ENCODE measurements at places on chromosomes 11 and 22.

- DNase-seq, result no peak
These were observed 10.6 kb upstream of the MYO7A start for GRCh38 chr11:77117492-77117891.

GRCh38 chr22:29205594-29206371 lies at the start of gene EMID1:
Gene EMID1, plus strand, starts transcription at chr22:29205896. Its CDS starts 143 bp downstream, at chr22:29206039.
- no peak for DNase-seq

- DNase-seq, result no peak
These were observed 34.7 kb upstream of the WNT7B start for GRCh38 chr22:46011627-46012181.

- no peak for DNase-seq
These were observed 43.6 kb downstream of the TEAD1 start for GRCh38 chr11:12717851-12718291.

DNA sequence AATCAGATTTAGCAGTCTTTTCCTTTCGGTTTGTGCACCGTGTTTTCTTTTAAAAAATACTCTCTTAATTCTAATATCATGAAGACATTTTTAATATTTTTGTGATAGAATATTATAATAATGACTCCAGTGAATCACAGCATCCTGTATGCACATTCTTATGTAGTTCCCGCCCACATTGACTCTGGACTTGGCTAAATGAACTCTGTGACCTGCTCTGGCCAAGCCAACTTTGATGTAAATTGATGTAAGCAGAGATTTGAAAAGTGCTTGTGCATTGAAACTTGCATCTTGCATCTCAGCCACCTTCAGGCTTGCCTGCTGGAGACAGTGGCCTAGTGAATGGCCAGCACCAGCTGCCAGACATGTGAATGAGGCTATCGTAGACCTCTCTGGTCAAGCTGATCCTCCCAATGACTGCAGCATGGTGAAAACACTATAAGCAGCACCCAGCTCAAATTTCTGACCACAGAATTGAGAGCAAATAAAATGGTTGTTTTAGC lies 29.2 kb upstream of the PGM2L1 start:
- DNase-seq, result no peak

DNA sequence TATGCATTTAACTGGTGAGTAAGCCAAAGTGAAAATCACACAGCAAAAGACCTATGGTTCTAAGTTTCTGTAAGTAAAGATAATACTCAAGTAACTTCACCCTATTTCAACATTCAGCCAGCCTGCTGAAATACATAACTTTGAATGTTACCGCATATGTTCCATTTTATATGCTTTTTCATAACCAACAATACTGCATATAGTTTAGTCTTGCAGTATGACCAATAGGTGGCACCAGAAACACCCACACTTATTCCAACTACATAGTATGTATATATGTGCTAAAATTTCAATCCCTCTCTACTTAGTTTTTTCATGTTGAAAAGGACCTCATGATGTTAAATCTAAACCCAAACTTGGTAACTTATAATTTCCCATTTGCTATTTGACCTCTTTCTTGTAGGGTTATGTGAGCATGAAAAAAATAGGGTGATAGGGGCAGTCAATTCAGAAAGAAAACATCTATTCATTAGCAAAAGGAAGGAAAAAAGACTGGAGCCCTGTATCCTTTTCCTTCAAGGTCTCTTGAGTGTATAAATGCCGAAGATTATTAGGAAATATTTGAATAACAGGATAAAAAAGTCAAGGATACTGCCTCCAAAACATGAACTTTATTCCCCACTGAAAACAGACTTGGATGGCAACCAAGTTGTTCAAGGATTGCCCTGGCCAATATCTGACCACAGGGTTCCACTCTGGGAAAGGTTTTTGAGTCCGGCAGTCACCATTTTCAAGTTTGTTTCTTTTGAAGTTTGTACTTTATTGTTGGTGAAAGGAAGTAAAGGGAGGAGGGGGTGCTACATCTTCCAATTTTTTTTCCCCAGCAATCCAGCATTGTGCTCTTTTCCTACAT lies 23.8 kb upstream of the FZD4 start:
- DNase-seq, result no peak

- no peak for DNase-seq
These were observed 104.0 kb downstream of the APOL5 start for GRCh38 chr22:35821654-35822053.

DNA sequence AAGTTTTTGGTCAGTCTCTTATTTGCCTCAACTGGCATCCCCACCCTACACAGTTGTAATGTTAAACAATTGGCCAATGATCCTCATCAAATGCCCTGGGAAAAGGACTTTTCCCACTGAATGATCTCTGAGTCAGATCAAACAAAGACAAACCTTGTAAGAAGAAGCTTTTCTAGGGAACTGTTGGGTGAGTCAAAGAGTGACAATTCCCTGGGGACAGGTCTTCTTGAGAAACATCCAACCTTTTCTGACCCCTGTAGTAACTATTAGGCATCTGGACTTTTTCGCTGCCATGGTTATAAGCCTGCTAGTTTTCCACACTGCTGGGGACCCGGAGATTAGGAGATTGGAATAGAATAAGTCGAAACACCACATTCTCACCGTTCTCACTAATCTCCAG lies 789.8 kb upstream of the API5 start:
- no peak for DNase-seq

DNA sequence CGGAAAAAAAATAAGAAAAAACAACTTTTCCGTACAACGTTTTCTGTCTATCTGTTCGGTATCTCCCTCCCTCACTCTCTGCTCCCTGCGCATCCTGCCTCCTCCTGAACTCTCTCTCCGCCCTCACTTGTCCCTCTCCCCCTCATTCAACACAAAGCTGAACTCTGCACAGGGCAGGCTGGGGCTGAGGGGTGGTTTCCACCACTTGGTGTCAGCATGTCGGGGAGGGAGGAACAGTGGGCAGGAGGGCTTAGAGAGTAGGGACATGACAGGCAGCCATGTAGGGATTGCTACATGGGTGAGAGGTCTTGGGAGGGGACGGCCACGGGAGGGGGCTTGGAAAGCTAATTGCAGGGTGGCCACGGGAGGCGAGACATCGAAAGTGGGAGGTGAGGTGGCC lies 17.6 kb downstream of the SLC22A12 start:
- DNase-seq, result no peak

DNA sequence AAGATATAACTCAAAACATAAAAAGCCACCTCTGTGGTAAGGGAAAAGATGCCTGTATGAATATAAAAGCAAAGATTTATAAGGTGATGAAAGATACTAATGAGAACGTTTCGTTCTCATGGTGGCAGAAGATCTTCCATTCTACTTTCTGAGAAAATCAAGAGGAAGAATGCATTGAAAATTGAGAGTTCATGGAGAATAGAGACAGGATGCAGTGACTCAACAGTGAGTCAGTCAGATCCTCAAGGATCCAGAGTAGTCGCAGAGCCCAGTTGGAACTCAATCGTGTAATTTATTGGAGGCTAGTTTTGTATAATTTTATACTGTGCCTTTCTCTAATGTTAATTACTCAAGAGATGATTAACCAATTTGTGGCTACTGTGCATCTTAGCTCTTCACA lies 73.3 kb downstream of the ENTHD1 start:
- no peak for DNase-seq

DNA sequence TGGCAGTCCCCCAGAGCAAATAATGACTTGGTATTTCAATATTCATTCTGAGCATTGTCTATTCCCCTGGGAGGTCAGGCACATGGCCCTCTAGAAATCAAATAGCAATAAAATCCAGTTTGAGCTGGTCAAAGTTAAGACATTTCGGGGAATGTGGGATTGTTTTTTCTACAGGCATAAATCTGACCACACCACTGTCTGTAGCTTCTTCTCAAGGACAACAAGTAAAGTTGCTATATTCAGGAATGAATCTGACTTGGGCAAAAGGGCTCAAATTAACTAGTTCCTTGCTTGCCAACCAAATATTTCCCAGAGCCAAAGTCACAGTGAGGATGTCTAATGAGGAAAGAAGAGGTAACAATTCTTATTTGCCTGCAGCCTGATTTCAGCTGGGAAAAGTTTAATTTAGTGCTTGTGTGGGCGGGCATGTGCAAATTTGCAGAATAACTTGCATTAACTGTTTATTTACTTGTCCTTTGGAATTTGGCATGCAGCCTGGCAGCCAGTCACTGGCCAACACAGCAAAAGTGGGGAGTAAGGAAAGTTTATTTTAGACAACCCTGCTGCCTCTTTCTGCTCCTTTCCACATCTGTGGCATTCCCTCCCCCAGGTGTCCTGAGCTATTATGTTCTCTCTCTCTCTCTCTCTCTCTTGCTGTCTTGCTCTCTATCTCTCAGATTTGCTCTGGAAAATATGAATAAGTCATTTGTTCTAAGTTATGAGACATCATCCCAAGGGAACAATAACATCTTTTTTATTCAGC lies 51.2 kb upstream of the ARHGAP20 start:
- DNase-seq, result no peak

DNA sequence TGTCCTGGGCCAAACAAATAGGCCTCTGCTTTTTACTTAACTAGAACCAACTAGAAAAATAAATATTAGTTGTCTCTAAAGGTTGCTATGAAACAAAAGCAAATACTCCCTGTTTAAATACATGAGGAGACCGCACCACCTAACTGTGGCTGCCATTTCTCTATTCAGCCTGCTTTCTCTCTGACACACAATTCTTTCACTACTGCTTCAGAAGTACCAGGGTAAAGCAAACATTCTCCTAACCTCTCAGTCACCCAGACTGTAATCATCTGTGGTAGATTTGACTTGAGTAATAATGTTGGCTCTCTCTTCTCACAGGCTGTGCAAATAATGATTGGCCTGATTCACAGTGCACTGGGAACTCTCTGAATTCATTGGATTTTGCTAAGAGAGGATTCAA lies 41.0 kb upstream of the MS4A8 start:
- DNase-seq, result no peak

DNA sequence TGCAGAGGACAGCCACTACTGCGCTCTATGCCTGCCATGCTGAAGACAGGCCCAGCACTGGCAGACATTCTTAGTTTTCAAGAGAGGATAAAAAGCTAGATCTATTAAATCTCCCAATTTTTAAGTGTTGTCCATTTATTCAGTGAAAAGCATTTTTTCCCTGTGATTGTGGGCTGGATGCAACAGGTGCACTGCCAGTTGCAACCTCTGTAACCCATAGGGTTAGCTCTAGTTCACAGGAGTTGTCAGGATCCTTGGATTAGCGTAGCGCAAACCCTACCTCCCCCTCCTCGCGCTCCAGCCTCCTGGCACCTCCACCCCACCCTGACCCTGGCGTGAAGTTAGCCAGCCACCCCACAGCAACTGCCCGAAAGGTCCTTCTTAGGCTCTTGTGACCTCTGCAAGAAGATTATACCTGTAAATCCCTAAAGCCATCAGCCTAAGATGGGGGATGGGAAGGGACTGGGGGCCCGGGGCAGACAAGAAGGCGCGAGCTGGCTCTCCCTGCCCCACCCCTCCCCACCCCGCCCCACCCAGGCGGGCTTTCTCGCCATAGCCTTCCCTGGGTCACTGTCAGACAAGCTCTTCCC lies 30.9 kb downstream of the EIF3F start:
- DNase-seq, result no peak

DNA sequence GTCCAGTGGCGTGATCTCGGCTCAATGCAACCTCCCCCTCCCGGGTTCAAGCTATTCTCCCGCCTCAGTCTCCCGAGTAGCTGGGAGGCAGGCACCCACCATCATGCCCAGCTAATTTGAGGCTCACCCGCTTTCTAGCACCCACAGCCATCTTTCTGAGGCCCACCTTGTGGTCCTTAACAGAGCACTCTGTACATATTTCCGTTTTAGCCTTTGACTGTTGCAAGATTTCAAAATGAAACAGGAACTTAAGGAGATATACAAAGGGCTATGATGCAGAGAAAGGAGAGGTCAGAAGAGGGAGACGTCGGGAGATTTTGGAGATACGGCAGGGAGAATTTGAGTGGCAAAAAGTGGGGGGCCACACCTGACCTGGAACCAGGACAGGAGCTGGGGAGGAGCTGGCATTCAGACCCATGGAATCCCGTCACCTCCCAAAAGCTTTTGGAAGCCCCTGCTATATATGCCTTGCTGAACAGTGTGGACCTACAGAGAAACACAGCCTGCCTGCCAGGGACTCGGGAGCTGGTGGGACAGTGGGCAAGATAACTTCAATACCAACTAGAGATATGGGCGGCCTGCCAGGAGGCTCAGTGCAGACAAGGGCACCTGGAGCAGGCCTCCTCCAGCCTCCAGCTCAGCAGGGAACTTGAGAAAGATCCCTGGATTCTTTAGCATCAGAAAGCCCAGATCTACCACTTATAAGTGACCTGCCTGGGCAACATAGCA lies 8.0 kb upstream of the CLCF1 start:
- no peak for DNase-seq

- DNase-seq, result no peak
These were observed 2.2 kb downstream of the CRACR2B start for GRCh38 chr11:829847-830294.

DNA sequence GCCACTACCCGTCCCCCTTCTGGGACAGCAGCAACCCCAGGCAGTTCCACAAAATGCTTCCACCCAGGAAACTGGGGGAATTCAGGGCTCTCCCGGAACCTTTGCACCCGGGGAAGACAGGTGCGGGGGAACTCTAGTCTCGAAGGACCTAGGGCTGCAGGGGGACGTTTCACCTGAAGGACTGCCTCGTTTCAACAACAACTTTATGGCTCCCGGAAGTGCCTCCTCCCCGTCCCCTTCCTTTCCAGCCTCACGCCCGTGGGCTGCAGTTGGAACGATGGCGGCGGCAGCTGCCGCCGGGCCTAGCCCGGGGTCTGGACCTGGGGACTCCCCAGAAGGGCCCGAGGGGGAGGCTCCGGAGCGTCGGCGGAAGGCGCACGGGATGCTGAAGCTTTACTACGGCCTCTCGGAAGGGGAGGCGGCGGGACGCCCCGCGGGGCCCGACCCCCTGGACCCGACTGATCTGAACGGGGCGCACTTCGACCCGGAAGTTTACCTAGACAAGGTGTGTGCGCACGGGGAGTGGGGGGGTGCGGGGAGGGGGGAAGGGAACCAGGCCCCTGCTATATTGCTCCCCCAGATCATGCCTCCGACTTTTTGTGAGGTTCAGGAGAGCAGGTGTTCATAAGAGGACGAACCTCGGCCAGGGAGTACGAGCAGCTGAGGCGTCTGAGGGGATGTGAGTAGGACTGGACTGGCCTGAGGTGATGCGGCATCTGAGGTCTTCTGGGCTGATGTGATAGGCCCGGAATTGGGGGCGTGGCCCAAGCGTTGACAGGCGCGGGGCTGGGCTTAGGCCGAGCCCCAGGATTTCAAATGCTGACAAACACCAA lies at the start of gene VPS51:
Gene VPS51 (plus strand): TSS at position 241 of the 833 bp plus-strand sequence. CDS start 37 bp downstream, at position 278.
- peak; percentile 54 for DNase-seq

GRCh38 chr11:67561971-67562619 lies 21.5 kb upstream of the GSTP1 start:
- DNase-seq, result no peak
